Right lobe of liver (tissue), 6 donors: ENCODE measurements at places on chromosomes 1 and 21. TPM values are rescaled to one million over a fixed set of nuclear protein-coding genes. Genes with fewer than 3 reads are reported as not detected.

C1orf87 gene
- total RNA-seq: not detected

GRCh38 chr1:7268983-7269382, 483.7 kb downstream of the CAMTA1 start:
- no peak for DNase-seq

DNA sequence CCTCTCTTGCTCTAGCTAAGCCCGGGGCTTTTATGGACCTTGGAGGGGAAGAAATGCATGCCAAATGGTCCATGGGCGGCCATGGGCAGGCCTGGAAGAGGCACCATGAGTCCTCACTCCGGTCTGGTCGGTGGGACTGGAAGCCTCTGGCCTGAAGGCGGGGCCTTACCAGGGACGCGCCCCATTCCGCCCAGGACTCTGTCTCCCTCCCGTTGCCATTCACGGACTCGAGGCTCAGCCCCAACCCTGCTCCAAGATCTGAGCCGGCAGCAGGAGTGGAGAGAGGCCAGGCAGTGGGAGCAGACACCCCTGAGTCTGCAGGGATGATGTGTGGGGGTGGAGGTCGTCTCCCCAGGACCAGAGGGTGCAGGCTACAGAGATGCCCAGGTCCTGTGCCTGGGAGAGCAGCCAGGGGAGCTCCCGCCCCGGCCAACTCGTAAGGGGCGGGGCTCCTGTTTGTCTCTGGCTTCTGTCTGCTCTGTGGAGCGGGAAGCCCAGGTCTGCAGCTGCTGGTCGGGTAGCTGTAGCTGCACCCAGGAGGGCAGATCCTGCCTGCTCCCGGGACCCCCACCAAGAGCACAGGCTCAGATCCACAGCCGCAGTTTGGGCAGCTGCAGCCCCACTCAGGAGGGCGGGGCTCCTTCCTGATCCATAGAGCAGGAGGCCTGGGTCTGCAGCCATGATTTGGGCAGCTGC, 8.3 kb upstream of the KANK4 start:
- no peak for DNase-seq

- no peak for DNase-seq
Measured at GRCh38 chr1:30830537-30830936, 73.0 kb upstream of the LAPTM5 start.

DNA sequence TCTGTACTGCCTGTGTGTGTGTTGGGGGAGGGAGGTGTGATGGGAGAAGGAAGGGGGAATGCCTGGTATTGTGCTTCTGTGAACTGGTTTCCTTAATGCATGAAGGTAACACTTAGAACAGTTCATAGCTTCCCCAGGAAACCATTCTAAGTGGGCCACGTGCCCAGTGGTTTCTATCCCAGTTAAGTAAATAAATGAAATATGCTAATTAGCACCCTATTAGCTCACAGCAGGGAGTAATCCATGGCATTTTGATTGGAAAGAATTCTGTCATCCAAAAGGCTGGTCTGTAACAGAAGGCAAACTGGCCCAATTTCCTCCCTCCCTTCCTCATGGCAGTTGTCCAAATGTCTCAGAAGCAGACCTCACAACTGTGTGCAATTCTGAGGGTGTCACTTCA, 199.3 kb downstream of the TTLL7 start:
- DNase-seq: no peak

- DNase-seq: no peak
Measured at GRCh38 chr1:167821969-167822685, 91.8 kb downstream of the ADCY10 start.

- no peak for DNase-seq
Measured at GRCh38 chr1:209723756-209724693, 19.4 kb downstream of the HSD11B1 start.

DNA sequence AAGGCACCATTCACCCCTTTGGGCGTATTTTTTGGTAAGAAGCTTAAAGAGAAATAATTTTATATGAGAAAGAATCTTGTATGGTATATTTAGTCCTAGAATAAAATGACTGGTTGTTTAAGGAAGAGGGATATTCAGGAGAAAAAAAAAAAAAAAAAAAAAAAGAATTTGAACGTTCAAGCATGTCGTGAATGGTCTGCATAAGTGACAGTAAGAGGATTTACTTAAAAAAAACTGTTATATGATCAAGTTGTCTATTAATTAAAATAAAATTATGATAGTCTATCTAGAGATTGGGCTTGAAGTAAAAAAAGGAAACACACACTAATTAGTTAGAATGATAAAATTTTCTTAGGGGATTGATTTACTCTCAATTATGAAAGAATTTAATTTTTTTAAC, 11.7 kb upstream of the OR14I1 start:
- DNase-seq: no peak
